ENCODE measurements at places on chromosomes 4 and X.

DNA sequence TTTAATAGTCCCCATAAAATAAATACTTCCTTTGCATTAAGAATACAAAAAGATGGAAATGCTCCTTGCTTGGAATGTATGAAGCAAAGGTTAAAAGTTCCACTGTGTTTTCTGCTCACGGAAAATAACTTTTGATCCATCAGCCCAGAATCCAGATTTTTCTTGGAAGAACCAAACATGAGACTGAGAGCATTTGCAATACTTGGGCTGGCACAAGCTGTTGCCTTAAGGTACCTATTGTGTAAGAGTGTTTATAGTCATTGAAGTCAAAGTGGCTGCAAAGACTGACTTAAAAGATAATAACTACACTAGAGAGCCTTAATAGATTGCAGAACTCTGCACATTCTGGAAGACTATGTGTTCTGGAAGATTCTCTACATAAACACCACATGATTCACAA lies 281.4 kb downstream of the RAB28 start:
- DNase-seq = no peak

DNA sequence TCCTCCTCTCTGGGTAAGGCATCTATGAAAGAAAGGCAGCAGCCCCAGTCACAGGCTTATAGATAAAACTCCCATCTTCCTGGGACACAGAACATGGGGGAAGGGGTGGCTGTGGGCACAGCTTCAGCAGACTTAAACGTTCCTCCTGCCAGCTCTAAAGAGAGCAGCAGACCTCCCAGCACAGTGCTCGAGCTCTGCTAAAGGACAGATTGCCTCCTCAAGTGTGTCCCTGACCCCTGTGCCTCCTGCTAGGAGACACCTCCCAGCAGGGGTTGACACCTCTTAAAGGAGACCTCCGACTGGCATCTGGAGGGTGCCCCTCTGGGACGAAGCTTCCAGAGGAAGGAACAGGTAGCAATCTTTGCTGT lies 89.9 kb downstream of the EFHC2 start:
- no peak for DNase-seq

DNA sequence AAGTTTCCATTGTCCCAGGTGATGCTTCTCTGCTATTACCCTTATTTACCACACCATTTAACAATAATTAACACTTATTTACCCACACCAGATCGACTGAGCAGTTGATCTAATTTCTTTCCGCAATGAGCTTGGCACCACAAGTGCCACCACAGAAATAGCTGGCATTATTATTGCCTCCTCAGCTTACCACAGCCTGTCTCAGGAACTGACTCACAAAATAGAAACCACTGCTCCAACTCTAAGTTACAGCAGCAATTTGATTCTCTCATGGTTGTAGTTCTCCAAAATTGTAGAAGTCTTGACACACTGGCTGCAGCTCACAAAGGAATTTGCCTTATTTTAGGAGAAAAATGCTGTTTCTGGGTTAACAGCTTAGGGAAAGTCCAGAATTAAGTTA lies 22.5 kb downstream of the ZNF721 start:
- DNase-seq = no peak

- no peak for DNase-seq
Observed at GRCh38 chr4:78218260-78218659, 161.1 kb downstream of the FRAS1 start.

DNA sequence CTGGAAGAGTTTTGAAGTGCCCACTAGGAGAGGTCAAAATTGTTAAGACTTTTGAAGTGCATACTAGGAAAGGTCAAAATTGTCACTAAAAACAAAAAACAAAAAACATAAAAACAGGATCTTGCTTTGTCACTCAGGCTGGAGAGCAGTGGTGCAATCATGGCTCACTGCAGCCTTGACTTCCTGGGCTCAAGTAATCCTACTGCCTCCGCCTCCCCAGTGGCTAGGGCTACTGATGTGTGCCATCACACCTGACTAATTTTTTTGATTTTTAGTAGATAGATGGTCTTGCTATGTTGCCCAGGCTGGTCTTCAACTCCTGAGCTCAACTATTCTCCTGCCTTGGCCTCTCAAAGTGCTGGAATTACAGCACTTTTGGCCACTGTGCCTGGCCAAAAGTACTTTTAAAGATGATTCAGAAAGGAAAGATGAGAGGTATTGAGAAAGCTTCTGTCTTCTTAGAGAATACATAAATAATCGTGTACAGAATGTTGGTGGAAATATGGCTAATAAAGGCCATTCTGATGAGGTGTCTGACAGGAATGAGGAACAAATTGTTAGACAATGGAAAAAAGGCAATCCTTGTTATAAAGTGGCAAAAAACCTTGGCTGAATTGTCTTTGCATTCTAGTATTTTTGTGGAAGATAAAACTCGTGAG lies 43.3 kb upstream of the STX18 start:
- DNase-seq = no peak

GRCh38 chrX:106437407-106437806 lies 174.4 kb upstream of the RADX start:
- DNase-seq = no peak

GRCh38 chr4:75939890-75940691 lies 722 bp downstream of the NAAA start:
- peak; percentile 69 for DNase-seq

DNA sequence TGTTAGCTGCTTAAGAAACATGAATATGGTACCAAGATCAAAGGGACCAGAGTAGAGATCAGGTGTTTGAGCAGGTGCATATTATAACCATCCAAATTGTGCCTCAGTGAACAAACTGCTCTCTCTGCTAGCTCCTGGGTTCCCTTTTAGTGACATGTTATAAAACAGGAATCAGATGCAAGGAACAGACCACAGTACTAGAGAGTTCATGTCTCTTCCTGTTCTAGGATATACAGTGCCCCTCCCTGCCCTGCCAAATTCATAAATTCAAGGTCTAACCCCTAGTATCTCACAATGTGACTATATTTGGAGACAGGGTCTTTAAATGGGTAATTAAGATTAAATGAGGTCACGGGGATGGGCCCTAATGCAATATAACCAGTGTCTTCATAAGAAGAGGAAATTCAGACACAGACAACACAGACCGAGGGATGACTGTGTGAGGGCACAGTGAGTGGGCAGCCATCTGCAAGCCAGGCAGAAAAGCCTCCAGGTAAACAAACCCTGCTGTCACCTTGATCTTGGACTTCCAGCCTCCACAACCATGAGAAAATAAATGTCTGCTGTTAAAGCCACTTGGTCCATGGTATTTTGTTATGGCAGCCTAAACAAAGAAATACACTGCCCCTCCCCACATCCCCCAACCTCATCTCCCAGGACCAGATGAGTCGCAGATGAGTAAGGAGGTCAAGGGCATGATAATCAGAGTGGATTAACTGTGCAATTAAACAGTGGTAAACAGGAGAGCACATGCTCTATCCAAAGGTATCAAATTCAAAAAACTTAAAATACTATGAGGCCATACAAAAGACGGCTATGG lies 82.5 kb downstream of the RBM47 start:
- no peak for DNase-seq

DNA sequence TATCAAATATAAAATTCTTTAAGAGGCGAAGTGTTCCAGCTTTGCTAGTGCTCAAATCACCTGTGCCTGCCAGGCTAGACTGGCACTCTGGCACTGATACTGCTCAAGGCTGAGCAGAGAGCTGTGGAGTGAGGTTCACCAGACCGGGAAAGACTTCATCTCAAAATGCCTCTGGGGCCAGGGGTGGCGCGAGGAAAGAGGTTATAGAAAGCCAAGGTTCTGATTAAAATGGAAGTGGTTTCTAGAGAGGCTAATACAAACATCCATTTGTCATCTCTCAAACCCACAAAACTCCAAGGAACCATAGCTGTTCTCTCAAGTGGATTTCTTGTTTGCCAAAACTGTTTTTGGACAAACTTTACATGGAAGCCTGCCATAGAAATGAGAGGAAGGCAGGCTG lies 41.5 kb downstream of the F11 start:
- no peak for DNase-seq

- DNase-seq = no peak
Observed at GRCh38 chr4:73841243-73841925, 4.9 kb downstream of the CXCL6 start.

GRCh38 chr4:56468097-56468422 lies 643 bp downstream of the SRP72 start:
- no peak for DNase-seq

- no peak for DNase-seq
Observed at GRCh38 chrX:19750783-19751467, 136.5 kb downstream of the SH3KBP1 start.

- DNase-seq = no peak
Observed at GRCh38 chrX:153061732-153062131, 5.5 kb downstream of the PNMA3 start.

- no peak for DNase-seq
Observed at GRCh38 chr4:76620723-76621468, 185.9 kb downstream of the SHROOM3 start.

DNA sequence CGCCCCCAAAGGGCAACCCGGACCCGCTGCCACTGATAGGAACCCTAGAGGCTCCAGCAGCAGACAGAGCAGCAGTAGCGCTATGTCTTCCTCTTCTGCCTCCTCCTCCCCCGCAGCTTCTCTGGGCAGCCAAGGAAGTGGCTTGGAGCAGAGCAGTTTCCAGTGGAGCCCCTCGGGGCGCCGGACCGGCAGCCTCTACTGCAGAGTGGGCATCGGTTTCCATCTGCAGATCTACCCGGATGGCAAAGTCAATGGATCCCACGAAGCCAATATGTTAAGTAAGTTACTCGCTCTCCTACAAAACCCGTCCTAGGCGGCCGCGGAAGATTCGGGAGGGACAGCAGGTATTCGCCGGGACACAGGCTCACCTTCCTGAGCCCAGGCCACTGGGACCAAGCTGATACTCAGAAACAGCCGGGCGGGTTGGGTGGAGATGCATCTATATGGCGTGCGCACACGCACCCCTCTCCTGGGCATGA lies 477 bp downstream of the FGF5 start:
- no peak for DNase-seq

Measured in activated naive CD4-positive, alpha-beta T cell treated with anti-CD3 and anti-CD28 coated beads, Interleukin-2, amount 50 U/mL, for 72 hours (primary cell).